HTR-8/SVneo (cell line): ENCODE measurements at places on chromosomes 4 and X.
A peak's percentile ranks its signal among the peaks of the same experiment; 100 is the strongest.

- no peak for DNase-seq
These were observed 5.6 kb upstream of the HOPX start for GRCh38 chr4:56686537-56687231.

- DNase-seq = no peak
These were observed 11.3 kb downstream of the PSAPL1 start for GRCh38 chr4:7423391-7423790.

DNA sequence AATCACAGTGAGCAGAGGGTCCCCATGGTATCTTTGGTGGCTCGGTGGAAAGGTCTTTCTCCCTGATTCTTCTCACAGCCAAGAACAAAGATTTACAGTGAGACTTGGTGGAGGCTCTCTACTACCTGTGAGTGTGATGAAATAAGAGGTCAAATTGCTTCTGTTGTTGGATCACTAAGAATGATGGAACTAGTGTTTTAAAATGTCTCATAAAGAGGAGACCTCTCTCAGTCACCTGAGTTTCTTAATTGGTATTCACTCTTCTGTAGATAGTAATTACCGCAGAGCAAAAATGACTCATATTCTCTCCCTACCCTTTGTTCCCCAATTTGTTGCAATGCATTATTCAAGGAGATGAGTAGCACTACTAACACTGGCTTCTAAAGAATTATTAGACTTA, 100.9 kb upstream of the TBC1D9 start:
- no peak for DNase-seq

DNA sequence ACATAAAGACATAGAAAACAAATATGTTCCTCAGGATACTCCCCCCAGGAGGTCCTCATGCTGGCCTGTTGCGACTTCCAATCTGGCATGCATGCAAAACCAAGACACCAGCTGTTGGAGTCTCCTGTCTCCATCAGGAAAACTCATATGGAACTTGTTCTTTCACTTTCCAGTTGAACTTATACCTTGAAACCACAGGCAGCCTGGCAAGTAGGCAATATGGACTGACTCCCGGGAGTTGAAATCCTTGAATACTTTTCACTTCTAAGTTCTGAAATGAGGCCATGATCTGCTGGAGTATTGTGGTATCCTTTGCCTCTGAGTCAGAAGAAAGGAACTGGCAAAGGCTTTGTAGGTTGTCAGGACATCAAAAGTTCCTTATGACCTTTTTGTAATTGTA, 444.2 kb downstream of the IDS start:
- DNase-seq = no peak

- DNase-seq = no peak
These were observed 595.7 kb upstream of the EPHA5 start for GRCh38 chr4:66266035-66266434.

- DNase-seq = no peak
These were observed 31.9 kb upstream of the FAM9C start for GRCh38 chrX:13076176-13076961.

DNA sequence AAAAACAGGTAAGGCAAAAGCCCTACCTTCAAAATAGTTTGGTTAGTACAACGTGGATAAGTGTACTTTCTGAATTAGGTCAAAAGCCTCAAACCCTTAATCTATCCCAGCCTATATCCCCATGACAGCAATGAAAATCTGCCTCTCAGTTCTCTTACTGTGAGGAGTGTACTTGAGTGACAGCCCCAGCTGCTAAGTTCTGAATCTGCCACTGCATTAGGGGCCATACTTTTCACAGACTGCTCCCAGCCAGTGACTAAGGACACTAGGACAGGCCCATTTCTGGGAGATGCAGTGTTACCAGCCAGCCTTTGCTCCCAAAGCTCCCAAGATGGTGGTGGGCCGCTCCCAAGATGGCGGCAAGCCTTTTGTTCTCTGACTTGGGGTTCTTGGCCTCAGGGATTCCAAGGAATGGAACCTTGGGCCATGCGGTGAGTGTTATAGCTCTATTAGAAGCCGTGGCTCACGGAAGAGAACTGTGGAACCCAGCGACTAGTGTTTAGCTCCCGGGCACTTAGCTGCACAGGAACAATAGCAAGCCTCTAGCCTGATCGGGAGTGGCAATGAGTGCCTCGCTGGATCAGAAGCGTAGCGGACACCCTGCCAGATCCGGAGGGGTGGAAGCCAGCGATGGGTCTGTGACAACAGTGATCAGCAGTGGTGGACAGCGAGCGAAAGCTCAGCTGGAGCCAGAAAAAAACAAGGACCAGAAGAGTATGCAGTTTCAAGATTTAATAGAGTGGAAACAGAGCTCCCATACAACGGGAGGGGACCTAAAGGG, 175.6 kb upstream of the NRK start:
- DNase-seq = no peak

- no peak for DNase-seq
These were observed 659.7 kb downstream of the CENPC start for GRCh38 chr4:66885501-66886165.

- DNase-seq = no peak
These were observed 345.4 kb downstream of the PPP1R2C start for GRCh38 chrX:42432552-42432951.

GRCh38 chrX:4528247-4528646, 814.8 kb upstream of the PRKX start:
- no peak for DNase-seq

DNA sequence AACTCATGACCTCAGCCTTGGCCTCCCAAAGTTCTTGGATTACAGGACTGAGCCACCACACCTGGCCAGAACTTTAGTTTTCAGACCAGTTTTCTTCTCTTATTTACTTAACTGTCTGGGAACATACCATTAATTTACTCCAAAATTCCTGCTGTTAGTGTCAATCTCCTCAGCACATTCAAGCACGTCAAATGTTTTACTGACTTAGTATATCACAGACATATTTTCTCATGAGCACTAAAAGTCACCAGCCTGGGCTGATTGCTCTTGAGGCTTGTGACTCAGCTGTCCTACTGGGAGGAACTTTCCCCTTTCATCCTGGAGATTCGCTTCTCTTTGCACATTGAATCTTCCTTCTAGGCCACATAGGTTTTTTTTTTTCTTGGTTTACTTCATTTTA, 109.6 kb downstream of the PCDH18 start:
- DNase-seq = no peak

DNA sequence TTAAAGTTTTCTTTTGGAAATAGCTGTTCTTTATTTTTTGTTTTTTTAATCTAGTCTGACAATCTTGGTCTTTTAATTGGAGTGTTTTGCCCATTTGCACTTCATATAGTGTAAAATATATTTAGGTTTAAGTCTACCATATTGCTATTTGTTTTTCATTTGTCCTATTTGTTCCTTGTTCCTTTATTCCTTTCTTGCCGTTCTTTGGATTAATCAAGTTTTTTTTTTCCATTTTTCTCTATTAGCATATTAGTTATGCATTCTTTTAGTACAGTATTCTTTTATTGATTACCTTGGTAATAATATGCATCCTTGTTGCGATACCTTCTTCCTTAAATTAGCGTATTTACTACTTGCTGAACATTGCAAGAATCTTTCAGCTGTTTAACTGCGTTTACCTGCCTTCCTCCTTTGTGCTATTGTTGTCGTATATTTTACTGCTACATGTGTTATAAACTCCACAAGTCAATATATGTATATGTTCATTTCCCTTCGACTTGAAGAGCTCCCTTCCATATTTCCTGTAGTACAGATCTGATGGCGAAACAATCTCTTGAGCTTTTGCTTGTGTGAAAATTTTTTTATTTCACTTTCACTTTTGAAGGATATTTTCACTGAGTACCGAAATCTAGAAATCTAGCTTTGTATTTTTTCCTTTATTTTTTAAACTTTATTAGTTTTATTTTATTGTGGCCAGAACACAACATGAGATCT, 23.9 kb upstream of the RNF212 start:
- no peak for DNase-seq

DNA sequence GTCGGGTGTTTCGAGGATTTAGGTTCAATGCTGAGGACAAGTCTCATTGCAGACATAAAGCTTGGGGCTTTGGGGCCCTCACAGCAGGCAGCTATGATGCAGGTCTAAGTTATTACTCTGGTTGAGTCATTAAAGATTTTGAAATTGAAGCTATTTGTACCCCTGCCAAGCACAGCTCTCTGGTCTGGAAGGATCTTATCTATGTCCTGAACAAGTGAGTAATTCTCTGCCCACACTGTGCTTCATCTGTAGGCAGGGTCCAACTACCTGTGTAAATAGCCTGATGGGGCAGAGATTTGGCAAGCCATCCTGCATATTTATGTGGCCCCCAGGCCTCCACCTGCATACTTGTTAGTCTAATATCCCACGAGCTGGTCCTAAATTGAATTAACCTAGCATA, 41.4 kb upstream of the MAGEA4 start:
- DNase-seq = peak; percentile 3

DNA sequence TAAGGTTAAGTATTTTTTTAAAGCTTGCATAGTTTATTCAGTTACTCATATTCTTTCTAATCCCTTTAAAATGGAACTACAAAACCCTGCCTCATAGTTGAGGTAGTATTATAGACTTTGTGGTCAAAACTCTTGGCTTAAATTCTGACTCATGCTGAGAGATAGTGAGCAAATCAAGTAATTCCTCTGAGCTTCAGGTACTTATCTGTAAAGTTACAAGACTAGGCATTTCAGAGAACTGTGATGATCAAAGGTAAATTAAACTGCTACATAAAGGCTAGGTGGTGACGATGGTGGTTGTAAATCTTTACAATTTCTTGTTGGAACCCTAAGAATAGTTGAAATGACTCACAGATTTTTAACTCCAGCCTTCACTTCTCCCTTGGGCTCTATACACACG, 3.2 kb upstream of the CLOCK start:
- DNase-seq = no peak
